Activated CD8-positive, alpha-beta memory T cell treated with anti-CD3 and anti-CD28 coated beads for 36 hours (primary cell): ENCODE measurements at places on chromosomes 4 and X. TPM values are rescaled to one million over a fixed set of nuclear protein-coding genes. Genes with fewer than 3 reads are reported as not detected.

PLXNA3 gene
- total RNA-seq: 32.8 TPM

ART3 gene
- total RNA-seq: not detected

SRPX gene
- not detected for total RNA-seq

MAGEB10 gene
- total RNA-seq: not detected

GAK gene
- total RNA-seq: 101 TPM

ZFP42 gene
- not detected for total RNA-seq

SLC7A11 gene
- 1.7 TPM for total RNA-seq

MSX1 gene
- total RNA-seq: 0.30 TPM

PTTG2 gene
- total RNA-seq: 0.46 TPM

GAGE12H gene
- not detected for total RNA-seq

DCAF8L2 gene
- not detected for total RNA-seq

FAM9B gene
- total RNA-seq: not detected

F9 gene
- not detected for total RNA-seq

MAGEA12 gene
- total RNA-seq: not detected

NDST3 gene
- total RNA-seq: not detected

SLC2A9 gene
- 1.4 TPM for total RNA-seq

CXCL10 gene
- 0.15 TPM for total RNA-seq

LDOC1 gene
- 1.2 TPM for total RNA-seq

FGD1 gene
- total RNA-seq: not detected

HTN1 gene
- total RNA-seq: not detected

PABPC1L2B gene
- not detected for total RNA-seq

ADRA2C gene
- not detected for total RNA-seq

UGT2B11 gene
- total RNA-seq: not detected

ASB5 gene
- not detected for total RNA-seq

ELF4 gene
- 21.4 TPM for total RNA-seq

MMRN1 gene
- total RNA-seq: not detected

NXF2B gene
- total RNA-seq: not detected

CXCL11 gene
- 0.13 TPM for total RNA-seq

PTCHD1 gene
- not detected for total RNA-seq

BOD1L1 gene
- 33.3 TPM for total RNA-seq

ADAMTS3 gene
- total RNA-seq: not detected

NHSL2 gene
- total RNA-seq: 0.31 TPM
